Thoracic aorta (tissue), 2 donors: ENCODE measurements at places on chromosomes 16 and 17.

- DNase-seq: no peak
Observed at GRCh38 chr16:10654592-10655414, 39.9 kb downstream of the TEKT5 start.

- DNase-seq: no peak
Observed at GRCh38 chr16:730666-731509, 4.0 kb downstream of the HAGHL start.

DNA sequence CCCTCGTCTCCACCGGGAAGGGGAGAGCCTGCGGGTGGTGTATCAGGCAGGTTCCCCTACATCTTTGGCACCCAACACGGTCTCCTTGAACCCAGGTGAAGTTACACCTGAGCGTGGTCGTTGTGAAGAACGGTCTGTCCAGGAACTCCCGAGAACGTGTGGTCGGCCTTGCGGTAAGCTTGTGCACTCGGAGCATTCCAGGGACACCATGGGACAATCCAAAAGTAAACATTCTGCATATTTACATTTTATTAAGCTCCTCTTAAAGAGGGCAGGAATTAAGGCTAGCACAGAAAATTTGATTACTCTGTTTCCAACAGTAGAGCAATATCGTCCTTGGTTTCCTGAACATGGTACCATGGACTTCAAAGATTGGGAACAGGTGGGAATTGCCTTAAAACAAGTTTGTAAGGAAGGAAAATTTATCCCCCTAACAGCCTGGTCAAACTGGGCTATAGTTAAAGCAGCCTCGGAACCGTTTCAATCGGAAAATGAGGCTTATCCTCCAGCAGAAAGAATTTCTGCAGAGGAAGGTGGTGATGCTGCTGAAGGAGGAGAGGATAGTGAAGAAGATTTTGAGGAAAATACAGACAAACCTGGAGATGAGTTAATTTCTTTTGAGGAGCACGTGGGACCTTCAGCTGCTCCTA is 18.2 kb downstream of the ALOX15B start:
- DNase-seq: no peak

GRCh38 chr17:27087935-27088766 is 205.8 kb upstream of the WSB1 start:
- no peak for DNase-seq

DNA sequence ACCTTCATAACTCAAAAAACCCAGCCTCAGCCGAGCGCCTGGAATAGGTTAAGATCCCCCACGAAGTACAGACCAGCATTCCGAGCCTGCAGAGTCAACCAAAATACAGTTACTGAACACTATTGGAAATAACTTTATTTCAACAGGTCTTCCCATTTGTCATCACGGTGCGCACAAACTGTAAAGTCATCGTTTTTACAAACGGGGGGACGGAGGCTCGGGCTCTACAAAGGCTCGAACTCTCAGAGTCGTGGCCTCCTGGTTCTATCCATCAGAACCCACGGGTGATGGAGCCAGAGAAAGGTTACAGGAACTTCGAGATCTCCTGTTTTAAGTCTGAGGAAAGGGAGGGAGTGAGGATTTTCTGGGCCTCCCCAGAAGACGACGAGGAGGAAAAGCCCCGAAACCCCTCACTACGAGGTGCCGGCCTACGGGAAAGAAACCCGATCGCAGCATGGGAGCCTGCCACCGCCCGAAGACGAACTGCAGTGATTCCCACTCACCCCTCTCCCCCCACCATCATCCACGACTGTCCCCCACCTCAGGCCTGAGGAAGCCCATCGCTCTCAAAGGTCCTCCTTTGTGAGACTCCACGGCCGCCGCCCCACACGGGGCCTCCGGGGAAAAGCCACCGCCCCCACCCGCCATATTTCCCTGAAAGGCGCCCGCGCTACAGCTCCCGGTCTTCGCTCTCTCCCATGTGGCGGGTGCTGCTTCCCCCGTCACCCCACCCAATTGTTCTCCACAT is 917 bp downstream of the YWHAE start:
- DNase-seq: no peak

- DNase-seq: no peak
Observed at GRCh38 chr16:8678068-8678927, 3.9 kb downstream of the ABAT start.

DNA sequence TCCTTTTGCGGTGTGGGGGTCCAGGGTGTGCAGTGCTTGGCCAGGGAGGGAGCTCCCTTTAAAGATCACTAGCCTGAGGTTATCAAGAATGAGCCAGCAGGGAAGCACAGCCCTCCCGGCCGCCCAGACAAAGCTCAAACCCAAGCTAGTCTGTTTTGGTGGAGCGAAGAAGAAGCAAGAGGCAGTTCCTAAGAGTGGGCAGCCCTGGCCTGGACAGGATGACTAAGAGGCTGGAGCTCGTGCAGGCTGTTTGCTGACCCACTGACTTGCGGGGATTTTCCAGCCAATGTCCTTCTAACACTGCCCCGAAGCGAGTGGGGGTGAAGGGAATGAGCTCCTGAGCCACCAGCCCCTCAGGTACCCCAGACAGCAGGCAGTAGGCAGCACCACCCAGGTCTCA is 134.4 kb downstream of the COPRS start:
- DNase-seq: no peak

GRCh38 chr17:19390951-19391350 is 4.0 kb upstream of the MFAP4 start:
- DNase-seq: no peak

- DNase-seq: no peak
Observed at GRCh38 chr16:2083409-2083808, 35.6 kb downstream of the TSC2 start.

GRCh38 chr16:78816499-78817195 is 717.2 kb downstream of the WWOX start:
- DNase-seq: no peak

- DNase-seq: no peak
Observed at GRCh38 chr16:87691686-87692079, 74.1 kb downstream of the KLHDC4 start.

- no peak for DNase-seq
Observed at GRCh38 chr16:65136681-65137080, 14.8 kb upstream of the CDH11 start.

DNA sequence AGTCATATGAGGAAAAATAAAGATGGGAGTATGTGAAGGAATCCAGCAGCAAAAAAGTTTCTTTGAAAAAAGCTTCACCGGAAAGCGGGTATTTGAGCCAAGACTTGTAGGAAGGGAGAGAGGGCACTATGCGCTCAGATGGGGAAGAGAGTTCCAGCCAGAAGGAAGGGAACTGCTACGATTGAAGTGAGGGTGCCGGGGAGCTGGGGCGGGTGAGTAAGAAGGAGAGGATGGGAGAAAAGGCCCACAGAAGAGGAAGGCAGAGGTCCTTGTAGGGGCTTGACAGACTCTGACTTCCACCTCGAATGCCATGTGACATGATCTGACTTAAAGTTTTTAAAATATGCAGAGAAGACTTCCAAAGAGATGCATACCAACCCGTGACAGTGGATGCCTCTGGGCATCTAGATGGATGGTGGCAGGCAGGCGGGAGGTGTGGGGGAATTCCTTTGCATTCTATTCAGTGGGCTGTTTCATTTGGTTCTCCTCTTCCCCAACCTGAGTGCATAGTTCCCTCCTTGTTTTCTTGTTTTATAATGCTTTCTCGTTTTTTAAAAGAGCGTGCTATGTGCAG is 44.9 kb downstream of the CDRT4 start:
- DNase-seq: no peak

- DNase-seq: no peak
Observed at GRCh38 chr17:37292429-37293139, 83.2 kb upstream of the C17orf78 start.

GRCh38 chr16:24745391-24745790 is 15.9 kb downstream of the TNRC6A start:
- DNase-seq: no peak

DNA sequence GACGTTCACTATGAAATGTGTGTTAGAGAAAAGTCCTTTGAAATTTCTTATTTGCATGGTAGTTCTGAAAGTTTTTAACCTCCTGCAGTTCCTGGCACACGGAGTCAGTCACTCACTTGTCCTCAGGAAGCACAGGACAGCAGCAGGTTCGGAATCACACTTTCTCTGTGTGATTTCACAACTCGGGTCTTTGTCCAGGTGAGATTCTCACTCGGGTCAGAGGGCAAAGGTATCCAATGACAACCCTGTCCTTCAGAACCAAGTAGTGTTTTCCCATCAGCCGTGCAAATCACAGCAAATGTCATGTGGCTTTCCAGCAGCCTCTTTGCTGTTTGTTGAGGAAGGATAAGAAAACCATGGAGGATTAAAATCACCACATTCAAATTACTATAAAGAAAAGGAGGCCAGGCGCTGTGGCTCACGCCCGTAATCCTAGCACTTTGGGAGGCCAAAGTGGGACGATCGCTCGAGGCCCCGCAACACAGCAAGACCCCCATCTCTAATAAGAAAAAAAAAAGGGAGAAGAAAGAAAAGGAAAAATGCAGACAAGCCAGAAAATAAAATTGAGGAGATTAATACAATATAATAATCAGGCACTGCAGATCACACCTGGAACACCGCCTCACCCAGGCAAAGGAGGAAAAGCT is 22.0 kb downstream of the ADCY9 start:
- no peak for DNase-seq

DNA sequence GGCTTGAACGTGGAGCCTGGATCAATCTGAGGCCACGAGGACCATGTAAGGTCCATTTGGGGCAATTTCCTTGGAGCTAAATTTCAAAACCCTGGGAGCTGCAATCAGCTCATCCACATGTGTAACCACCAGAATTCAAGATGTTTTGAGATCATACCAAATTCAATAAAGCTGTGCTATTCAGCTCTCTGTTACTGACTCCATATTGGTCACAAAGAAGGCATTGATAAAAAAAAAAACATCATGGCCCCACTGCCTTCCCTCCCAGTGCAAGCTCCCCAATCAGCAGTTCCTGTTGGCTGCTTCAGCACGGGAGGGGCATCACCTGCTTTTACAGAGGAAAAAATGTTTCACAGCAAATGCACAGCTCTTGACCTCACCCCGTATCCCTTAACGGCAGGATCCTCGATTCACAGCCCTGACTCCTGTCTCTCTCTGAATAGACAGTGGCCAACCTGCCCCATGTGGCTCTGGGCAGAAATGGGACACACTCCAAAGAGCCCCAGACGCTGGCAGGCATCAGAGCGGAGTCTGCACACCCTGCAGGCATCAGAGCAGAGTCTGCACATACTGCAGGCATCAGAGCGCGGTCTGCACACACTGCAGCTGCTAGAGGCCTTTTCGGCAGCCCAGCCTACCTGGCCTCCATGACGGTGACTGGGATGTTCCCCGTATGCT is 37.1 kb downstream of the FANCA start:
- DNase-seq: no peak

- no peak for DNase-seq
Observed at GRCh38 chr17:35372846-35373533, 431 bp downstream of the SLFN11 start.

DNA sequence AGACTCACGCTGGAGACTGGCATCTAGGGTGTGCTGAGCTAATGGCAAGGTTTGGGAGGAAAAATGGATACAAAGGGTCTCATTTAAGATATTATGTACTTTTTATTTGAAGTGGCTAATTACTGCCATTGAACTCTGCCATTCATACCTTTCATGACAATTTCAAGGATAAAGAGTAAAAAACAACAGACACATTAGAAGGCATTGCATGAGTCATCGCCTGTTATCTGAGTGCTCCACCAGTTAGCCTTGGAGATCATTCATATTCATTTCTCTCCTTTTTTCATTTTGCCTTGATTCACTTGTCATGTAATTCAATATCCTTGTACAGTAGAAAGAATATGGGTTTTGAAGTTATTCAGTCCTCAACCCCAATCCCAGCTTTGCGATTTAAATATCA is 109.5 kb downstream of the CDH8 start:
- no peak for DNase-seq

GRCh38 chr16:18983565-18984434 is at the start of gene TMC7:
Gene TMC7 (plus strand): TSS chr16:18983934. CDS start chr16:18984064, 130 bp downstream.
- DNase-seq: peak; percentile 11

GRCh38 chr17:45843722-45844121 is 959 bp upstream of the SPPL2C start:
- no peak for DNase-seq

DNA sequence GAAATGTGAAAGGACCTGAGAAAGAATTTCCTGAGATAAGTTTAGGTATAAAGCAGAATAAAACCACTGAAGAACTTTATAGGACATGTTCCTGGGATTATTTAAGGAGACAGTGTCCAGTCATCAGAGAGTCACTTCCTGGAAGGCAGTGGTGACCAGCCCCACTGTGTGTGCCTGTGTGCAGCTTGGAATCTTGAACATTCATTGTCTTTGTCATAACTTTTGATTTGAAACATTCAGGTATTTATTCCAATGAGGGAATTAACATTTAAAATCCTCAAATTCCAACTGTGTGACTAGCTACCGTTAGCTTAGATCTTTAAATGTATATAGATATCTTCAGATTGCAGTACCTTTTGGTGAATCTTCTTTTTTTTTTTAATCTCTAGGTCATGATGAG is 61.7 kb upstream of the MRC2 start:
- no peak for DNase-seq

- no peak for DNase-seq
Observed at GRCh38 chr16:52227851-52228250, 319.1 kb downstream of the TOX3 start.

- no peak for DNase-seq
Observed at GRCh38 chr16:1537763-1538289, 4.4 kb downstream of the TMEM204 start.

- no peak for DNase-seq
Observed at GRCh38 chr17:954431-955164, 25.0 kb downstream of the NXN start.

- DNase-seq: no peak
Observed at GRCh38 chr16:28140788-28141618, 70.8 kb downstream of the XPO6 start.

GRCh38 chr17:48814504-48814903 is 2.5 kb downstream of the TTLL6 start:
- DNase-seq: no peak

DNA sequence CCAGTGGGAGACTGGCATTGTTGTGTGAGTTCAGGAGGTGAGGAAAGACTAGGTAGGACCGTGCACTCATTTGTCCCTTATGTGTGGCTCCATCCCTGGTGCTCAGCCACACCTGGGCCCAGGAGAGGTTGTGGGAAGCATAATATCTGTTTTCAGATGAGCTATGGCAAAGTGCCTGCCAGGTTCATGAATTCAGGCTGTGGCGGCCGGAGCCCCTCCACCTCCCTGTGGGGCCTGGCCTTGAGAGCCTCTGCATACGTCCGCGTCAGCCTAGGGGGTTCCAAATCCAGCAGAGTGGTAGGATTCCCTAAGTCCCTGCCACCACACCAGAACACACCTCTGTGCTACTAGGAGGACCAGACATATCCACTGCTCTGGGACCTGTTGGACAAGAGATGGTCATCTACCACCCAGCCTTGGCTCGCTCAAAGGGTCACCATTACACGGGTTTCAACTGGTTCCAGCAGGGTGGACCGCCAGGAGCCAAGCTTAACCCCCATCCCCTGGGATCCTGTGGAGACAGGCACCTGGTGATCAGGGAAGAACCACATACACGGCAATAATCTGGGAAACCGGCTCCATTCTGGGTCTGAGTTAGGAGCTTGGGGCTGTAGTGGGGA is 2.0 kb downstream of the B3GNT9 start:
- DNase-seq: no peak
